Stimulated activated CD4-positive, alpha-beta T cell treated with anti-CD3 and anti-CD28 coated beads, Interleukin-1b, Interleukin-23, amount 100 ng/mL, for 1 hour (primary cell): ENCODE measurements at places on chromosomes 1 and 21.

GRCh38 chr1:1215080-1215676 is 1.2 kb upstream of the TNFRSF4 start:
- DNase-seq, result no peak

- DNase-seq, result no peak
Measured at GRCh38 chr1:93672069-93672468, 9.6 kb downstream of the BCAR3 start.

DNA sequence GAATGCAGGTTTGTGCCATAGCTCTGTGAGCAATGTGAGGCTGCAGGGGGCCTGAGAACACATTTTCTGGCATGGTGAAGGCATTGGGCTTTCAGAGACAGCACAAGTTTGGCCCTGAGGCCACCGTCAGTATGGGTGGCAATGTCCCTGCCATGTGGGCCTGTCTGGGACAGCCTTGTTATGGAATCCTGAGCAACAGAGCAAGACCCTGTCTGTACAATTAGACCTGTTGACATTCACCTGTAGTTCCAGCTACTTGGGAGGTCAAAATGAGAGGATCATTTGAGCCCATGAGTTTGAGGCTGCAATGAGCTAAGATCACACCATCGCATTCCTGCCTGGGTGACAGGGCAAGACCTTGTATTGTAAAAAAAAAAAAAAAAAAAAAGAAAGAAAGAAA is 35.6 kb downstream of the PRDM15 start:
- no peak for DNase-seq

DNA sequence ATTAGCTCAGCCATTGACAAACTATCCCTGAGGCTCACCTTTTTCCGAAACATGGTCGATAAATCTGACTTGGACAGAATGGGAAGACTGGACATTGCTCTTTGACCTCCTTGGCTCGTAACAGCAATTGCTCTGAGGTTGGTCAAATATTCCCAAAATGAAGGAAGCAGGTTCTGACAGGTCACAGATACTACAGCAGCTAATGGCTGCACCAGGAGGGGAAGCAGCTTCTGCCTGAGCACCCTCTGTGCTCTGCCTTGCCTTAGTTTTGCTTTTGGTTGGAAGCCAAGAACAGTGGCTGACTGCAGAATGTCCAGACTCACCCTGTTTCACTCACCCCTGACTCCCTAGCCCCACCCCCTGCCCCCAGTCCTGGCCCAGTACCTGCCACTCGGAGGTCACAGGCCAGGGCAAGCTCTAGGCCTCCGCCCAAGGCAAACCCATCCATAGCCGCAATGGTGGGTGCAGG is 15.4 kb downstream of the ECHDC2 start:
- no peak for DNase-seq

DNA sequence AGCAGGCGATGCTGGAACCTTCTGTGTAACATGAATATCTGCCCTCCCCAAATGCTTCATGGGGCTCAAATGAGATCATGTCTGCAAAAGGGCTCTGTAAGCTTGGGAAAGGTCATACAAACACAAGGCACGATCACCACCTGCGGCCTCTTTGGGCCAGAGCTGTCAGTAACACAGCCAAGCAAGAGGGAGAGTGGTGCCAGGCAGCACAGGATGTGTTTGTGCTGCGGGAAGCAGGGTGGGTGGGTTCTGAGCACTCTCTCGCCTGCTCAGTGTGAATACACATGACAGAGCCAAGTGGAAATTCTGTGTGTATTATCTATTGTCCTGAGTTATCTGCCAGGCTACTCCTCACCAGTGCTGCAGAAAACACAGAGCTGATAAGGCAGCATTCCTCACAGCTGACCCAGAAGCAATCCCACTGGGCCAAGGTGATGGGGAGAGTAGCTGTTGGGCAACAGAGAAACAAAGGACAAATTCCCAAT is 101.2 kb downstream of the LAMC2 start:
- no peak for DNase-seq

DNA sequence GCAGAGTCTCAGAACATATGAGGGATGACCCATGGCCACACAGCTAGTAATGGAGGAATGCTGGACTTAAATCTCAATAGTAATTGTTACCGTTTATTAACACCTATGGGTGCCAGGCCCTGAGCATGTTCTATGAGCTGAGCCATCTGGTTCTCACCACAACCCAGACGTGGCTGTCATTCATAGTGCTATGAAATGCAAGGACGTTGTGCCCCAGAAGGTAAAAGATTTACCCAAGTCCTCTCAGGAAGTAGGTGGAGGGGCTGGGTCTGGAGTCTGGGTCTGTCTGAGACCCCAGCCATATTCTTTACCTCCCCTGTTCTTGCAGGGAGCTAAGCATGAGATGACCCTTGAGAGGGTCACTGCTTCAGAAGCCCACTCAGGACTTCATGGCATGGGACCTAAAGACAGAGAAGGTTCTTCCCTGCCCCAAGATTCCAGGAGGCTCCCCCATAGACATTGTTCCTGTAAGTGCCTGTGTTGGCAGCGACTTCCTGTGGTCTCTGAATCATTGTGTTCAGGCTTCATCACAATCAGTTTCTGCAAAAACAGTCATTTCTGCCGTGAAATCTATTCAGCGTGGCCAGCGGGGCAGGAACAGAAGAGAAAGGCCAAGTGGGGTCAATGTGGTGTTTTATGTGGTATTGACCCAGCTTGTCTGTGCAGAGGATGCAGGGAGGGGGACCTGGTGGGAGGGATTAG is 475.4 kb downstream of the PTPRU start:
- DNase-seq, result no peak

- DNase-seq, result no peak
Measured at GRCh38 chr1:6185635-6186382, 5.7 kb upstream of the CHD5 start.

DNA sequence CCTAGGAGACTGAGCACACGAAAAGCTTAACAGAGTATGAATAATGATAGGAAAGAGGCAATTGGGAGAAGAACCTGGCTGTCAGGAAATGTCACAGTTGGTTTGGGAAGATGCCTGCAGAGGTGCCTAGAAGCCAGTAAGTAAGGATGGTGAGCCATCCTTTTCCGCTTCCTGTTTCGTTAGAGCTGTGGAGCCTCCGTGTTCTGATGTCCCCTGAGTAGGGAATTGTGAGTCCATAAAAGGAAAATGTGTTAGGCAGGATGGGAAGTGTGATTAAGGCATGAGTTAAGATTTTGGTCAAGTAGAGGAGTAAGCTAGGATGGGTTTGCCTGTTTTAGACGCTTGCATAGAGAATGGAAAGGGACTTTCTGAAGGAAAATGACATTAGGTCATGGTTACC is 9.0 kb downstream of the CLIC4 start:
- no peak for DNase-seq

- DNase-seq, result no peak
Measured at GRCh38 chr21:45098867-45099266, 24.5 kb downstream of the ADARB1 start.

- DNase-seq, result no peak
Measured at GRCh38 chr1:60419023-60419422, 345.5 kb upstream of the C1orf87 start.

DNA sequence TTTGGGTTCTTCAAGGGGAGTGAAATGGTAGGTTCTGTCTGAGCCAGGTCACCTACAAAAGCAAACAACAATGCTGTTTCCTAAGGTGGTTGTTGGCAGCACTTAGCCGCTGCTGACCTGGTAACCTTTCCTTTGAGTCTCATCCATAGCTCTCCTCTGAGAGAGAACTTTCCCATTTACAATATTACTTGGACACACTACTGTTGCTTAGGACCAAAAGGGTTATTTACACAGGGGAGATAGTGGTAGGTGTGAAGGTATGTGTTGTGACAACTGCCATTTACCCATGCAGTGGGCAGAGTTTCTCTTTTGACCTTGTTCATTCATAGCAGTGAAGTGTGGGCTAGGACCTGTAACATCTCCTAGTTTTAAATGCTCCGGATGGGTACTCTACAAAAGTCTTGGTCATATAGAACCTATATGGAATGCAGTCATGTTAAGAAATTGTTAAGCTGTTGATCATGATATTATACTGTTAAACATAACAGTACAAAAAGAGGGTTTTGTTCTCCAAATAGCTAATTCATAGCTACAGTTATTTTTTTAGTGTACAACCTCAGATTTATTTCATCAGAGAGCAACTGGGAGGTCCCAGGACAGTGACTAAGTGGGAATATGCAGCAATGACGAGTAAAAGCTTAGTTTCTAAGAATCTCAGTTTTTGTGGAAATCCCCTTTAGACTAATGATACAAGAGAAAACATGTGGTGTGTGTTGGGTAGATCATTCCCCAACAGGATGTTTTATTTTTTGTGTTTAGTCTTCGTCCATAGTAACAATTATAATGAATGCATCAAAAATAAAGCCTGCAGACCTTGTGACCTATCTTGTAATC is 219.7 kb downstream of the NFIA start:
- DNase-seq, result no peak

GRCh38 chr1:2368053-2368744 is 23.2 kb downstream of the MORN1 start:
- no peak for DNase-seq

DNA sequence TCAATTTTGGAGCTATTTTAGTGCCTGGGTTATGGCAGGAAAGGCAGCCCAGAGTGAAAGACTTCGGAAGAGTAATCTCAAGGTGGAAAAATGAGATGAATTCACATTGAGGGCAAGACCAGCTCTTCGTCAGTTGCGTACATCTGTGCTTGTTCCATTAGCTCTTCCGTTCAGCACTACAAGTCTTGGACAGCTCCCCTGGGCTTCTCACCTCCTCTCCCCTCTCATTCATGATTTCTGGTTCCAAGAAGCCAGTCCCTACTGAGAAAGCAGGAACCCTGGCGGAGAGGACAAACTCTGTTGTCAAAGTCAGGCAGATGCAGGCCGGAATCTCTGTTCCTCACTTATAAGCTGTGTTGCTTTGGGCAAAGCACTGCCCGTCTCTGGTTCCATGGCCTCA is 76.5 kb downstream of the ACTL8 start:
- no peak for DNase-seq

GRCh38 chr1:194296201-194296600 is 1109.8 kb upstream of the B3GALT2 start:
- no peak for DNase-seq

- DNase-seq, result no peak
Measured at GRCh38 chr1:15937146-15937545, 38.8 kb downstream of the ZBTB17 start.

DNA sequence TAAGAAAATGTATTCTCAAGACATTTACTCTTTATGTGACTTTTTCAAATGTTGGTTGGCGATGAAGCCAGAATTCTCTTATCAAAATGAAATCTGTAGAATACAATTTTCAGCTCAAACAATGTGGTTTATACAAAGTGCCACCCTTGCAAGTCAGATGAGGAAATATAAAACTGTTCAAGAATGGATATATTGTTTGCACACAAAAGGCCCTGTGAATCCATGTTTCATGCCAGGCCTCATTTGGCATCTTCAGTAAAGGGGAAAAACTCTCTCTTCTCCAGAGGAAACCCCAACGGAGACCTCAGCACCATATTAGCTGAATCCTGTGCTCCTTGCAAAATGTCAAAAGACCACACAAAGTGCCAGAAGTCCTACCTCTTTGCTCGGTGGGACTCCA is 310.4 kb downstream of the RRAGC start:
- DNase-seq, result no peak

DNA sequence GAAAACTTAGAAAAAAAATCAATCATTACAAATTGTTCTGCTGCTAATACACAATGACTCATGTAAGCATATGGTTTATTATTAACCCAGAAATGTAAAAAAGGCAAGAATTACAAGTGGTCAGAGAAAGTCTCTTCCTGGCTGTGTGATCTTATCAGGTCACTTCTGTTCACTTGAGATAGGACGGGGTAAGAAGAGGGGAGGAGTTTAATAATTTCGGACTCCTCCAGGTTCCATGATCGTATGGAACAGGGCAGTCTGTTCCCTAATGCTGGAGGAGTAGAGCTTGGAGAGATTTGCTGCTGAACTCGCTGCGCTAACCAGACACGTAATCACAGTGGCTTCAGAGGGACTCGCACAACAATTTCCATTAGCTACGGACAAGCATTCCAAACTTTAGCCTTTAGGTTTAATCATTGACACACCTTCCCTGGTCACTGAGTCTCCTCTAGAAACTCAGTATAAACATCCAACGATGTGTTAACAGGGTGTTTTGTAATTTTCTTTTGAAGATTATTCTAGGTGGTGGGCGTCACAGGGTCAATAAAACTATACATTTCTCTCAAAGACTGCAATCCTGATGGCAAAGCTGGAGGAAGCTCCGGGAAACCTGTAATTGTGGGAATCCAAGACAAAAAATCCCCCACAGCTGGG is 1.3 kb downstream of the CRYZ start:
- DNase-seq, result no peak

GRCh38 chr1:195574511-195574910 is 1033.7 kb downstream of the KCNT2 start:
- DNase-seq, result no peak

DNA sequence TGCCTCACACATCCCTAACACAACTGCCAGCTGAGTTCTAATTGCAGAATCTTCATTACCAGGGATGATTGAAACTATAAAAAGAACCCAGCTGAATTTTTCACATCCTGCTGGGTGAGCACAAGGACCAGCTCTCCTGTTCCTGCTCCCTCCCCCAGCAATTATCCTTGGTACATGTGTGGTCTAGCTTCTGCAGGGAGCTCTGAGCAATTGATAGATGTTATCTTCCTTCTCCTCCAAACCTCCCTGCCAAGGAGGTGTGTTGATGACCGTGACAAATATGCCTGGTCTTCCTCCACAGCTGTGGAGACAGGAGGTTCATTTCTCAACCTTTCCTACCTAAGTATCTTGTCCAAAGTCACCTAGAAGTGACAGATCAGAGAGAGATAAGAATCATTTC is 65.3 kb upstream of the MAN1A2 start:
- no peak for DNase-seq

DNA sequence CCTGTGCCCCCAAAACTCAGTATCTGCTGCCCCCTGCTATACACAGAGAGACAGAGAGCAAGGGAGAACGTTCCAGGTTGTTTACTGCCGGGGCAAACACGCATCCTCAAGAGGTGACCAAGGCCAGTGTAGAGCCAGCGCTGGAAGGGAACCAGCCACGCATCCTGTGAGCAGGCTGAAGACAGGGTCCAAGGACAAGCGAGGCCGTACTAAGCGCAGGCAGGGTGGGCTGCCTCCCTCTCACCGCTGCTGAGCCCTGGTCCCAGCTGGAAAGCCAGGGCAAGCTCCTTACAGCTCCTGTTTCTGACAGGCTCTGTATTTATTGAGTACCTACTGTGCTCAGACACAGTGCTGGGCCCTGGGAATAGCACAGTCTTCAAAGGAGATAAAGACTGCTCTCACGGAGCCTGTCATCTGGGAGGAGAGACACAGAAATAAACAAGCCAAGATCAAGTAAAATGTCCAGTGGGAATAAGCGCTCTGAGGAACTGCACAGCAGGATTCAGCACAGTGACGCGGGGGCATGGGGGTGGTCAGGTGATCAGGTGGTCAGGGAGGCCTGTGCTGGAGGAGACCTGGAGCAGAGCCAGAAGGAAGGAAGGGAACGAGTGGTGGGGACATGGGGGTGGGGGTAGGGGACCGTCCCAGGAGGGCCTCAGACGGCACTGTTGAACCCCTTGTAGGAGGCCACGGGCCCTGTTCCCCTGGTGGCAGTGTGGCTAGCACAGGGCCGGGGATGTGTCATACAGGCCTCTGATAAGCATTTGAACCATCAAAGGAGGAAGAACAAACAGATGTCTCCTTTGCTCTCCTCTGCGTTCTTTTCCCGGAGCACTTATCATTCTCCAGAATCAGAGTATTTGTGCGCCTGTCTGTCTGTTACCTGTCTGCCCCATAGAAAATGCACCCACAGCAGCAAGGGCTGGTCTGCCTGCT is 37.8 kb upstream of the EFHD2 start:
- no peak for DNase-seq
